T-cell (primary cell): ENCODE measurements at places on chromosomes 2 and 18. TPM values are rescaled to one million over a fixed set of nuclear protein-coding genes. Genes with fewer than 3 reads are reported as not detected.

Gene STPG4
- total RNA-seq: 0.79 TPM

Gene IL37
- total RNA-seq: not detected

GRCh38 chr2:122565364-122565763, 809.9 kb downstream of the TSN start:
- H3K4me1 ChIP-seq: no peaks in the 10 kb centered on the region
- no peak overlapping the region for H3K27ac ChIP-seq
- no peaks in the 10 kb centered on the region for H3K27me3 ChIP-seq
- H3K4me3 ChIP-seq: no peak overlapping the region

GRCh38 chr18:4765401-4765800, 310.3 kb upstream of the DLGAP1 start:
- H3K4me1 ChIP-seq: no peaks in the 10 kb centered on the region
- no peak overlapping the region for H3K4me3 ChIP-seq
- H3K36me3 ChIP-seq: no peaks in the 10 kb centered on the region
- no peaks in the 10 kb centered on the region for H3K27me3 ChIP-seq

- H3K27ac ChIP-seq: no peak overlapping the region
- H3K27me3 ChIP-seq: no peaks in the 10 kb centered on the region
- H3K36me3 ChIP-seq: no peaks in the 10 kb centered on the region
- no peak for DNase-seq
Measured at GRCh38 chr2:28129955-28130695, 239.6 kb downstream of the BABAM2 start.

GRCh38 chr2:118065921-118066511, 22.3 kb upstream of the INSIG2 start:
- H3K4me3 ChIP-seq: no peak overlapping the region
- DNase-seq: no peak
- peaks cover 2% of the 10 kb centered on the region for H3K27me3 ChIP-seq
- H3K27ac ChIP-seq: no peak overlapping the region
- H3K4me1 ChIP-seq: no peaks in the 10 kb centered on the region

- no peaks in the 10 kb centered on the region for H3K36me3 ChIP-seq
- H3K27ac ChIP-seq: no peak overlapping the region
- no peak overlapping the region for H3K4me3 ChIP-seq
- no peaks in the 10 kb centered on the region for H3K27me3 ChIP-seq
Measured at GRCh38 chr2:171592036-171592555, 69.8 kb downstream of the CYBRD1 start.
